A549 (cell line): ENCODE measurements at places on chromosomes 3 and 15. TPM values are rescaled to one million over a fixed set of nuclear protein-coding genes. Genes with fewer than 3 reads are reported as not detected.

FGD5 gene
- not detected in 3 replicates for polyA plus RNA-seq

DNA sequence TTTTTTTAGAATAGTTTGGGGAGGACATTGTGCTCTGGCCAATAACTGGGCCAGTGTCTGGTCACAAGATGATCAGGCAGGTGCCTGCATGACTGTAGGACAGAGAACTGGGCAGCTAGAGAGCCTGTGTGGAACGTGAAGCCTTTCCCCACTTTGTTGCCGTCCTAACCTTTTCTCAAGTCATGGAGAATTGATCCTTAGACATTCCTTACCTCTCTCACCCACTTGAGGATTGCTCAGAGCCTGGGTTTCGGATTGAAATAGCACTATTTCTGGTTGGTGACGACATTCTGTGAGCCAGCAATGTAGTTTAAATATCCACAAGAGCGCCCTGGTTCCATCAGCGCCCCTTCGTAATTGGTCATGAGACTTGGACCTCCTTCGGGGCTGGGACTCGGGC is 138.4 kb downstream of the IGF1R start:
- DNase-seq = no peak

- no peak for DNase-seq
These were observed 7.6 kb downstream of the SHF start for GRCh38 chr15:45180201-45180600.

DNA sequence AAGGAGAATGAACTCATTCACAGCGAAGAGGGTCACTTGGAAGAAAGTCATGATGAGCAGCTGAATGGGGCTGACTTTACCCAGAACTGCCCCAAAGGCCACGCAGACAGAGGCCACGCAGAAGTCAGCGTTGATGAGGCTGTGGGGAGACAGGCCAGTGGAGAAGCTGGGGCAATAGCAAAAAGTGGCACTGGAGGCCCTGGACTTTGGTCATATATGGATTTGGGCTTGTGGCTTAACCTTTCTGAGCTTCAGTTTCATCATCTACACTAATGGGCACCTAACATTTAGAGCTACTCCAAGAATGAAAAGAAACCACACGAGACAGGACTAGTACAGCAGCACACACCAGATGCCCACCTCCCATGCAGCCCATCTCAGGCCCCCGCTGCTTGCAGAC is 13.3 kb downstream of the RHCG start:
- no peak for DNase-seq

DNA sequence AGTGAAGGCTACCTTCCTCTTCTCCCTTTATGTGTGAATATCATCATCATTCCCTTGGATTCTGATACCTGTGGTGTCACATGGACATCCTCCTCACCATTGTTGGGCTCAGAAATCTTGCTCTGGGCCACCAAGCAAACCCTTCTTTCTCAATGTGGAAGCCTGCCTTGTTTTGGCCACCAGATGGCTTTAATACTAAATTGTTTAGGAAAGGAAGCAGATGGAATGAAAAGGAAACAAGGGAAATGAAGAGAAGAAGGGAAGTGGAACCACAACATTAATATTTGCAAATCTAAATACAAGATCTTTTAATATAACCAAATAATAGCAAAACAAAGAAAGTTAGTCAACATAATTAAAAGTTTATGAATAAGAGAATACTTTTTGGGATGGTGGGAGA is 14.0 kb downstream of the FAM227B start:
- DNase-seq = no peak

SERP1 gene
- 82.9 to 85.8 TPM (median 84.3 TPM) in 3 replicates for polyA plus RNA-seq

GRCh38 chr3:94299716-94300115 is 236.9 kb downstream of the NSUN3 start:
- DNase-seq = no peak

KCNAB1 gene
- not detected in 3 replicates for polyA plus RNA-seq

ERICH6 gene
- polyA plus RNA-seq = 0.12 to 0.18 TPM in 2 of 3 replicates, not detected in the other

GRCh38 chr15:48992096-48992495 is 28.4 kb upstream of the SHC4 start:
- DNase-seq = no peak

- no peak for DNase-seq
These were observed 11.9 kb downstream of the CPOX start for GRCh38 chr3:98581474-98581873.

SCAANT1 gene
- polyA plus RNA-seq = not detected in 3 replicates

SNX4 gene
- polyA plus RNA-seq = 17.7 to 21.7 TPM (median 19.8 TPM) in 3 replicates

DNA sequence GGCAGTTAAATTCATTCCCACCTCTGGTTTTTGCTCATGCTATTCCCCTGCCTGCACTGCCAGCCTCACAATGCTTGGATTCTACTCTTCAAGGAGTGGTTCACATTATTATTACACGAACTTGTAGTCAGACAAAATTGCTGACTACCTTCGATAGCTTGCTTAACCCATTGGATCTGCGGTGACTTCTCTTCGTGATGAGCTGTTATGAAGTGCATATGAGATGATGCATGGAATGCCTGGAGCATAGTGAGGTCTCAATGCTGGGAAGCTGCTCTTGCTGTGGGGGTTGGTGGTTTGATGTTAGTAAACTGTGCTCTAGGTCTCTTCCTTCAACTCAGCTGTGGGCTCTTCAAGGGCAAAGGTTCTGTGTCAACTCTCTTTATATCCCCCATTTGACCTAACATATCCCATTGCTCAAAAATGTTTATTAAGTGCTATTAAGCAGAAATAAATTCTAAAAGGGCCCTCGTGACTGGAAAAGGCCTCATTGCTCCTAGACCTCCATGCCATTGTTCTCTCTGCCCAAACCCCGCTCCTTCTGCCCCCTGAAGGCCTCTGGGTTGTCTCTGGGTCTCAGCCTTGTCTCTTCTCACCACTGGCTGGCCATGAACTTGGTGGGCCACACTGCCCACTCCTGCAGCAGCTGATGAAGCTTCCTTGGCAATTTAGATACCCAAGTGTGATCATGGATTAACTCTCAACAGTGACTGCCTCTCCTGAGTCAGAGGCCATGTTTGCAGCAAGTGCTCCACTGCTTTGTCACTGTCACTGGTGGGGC is 4.5 kb upstream of the SLCO2A1 start:
- DNase-seq = no peak

- no peak for DNase-seq
These were observed 193.3 kb upstream of the CTDSPL start for GRCh38 chr3:37668431-37668817.

DNA sequence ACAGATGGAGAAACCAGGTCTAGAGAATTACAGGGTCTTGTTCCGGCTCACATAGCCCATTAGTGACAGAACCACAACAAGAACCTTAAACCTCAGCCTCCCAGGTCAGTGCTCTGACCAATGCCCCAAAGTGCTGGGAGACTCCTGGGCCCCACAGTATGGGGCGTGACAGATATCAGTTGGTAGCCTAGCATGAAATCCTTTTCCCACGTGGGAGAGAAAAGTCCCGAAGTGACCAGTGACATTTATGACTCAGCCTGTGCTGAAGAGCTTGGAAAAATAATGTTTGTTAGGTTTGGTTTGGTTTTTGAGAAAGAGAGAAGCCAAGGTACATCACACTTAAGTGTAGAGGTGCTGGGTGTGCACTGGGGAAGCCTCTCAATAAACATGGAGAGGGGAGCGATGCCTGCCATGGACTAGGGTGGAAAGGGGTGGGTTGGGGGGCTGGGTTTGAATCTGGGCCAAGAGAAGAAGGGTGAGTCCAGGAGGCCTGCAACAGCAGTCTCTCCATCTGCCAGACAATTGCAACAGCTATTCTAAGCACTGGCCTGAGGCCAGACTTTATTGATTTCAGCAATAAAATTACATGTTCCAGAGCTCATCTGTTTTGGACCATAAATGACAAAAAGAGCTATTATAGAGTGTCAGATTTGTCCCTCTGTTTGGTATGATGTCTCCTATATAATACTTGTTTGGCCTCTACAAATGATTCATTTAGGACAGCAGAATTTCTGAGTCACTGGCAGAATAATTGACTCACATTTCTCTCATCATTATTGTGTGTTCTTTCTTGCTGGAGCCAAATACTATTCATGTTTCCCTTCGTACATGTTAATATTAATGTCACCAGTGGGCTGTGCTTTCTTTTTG is 43.4 kb downstream of the C2CD4A start:
- peak; percentile 42 for DNase-seq

UROC1 gene
- not detected in 3 replicates for polyA plus RNA-seq

DNA sequence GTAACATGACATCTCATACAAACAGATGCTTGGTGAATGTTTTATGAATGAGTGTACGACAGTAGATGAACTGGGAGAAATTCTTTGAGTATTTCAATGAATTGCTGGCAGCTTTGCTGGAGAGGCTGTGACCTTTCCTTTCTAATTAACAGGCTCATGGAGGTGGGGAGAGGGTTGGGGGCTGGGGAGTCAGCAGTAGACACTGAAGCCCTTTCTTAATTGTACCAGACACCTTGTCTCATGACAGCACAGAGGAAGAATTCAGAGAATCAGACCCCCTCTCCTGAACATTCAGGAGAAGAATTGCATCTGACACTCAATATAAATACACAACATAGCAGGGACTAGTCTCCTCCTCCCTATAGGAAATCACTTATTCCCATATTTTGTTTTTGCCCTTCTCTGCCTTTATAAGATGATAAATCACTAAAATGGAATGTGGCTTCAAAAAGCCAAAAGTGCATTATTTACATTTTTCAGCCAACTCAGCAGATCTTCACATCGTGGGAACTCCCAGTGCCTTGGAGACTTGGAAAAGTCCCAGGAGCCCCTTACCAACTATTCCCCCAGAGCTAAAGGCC is 66.2 kb upstream of the TPM1 start:
- DNase-seq = peak; percentile 40

GRCh38 chr15:30859091-30859874 is 44.4 kb upstream of the FAN1 start:
- DNase-seq = peak; percentile 41

ISL2 gene
- 2.6 to 3.8 TPM (median 3.2 TPM) in 3 replicates for polyA plus RNA-seq

- no peak for DNase-seq
These were observed 13.6 kb downstream of the PDZRN3 start for GRCh38 chr3:73611176-73611575.

- DNase-seq = no peak
These were observed 336.7 kb upstream of the ZNF717 start for GRCh38 chr3:76122007-76122406.

DNA sequence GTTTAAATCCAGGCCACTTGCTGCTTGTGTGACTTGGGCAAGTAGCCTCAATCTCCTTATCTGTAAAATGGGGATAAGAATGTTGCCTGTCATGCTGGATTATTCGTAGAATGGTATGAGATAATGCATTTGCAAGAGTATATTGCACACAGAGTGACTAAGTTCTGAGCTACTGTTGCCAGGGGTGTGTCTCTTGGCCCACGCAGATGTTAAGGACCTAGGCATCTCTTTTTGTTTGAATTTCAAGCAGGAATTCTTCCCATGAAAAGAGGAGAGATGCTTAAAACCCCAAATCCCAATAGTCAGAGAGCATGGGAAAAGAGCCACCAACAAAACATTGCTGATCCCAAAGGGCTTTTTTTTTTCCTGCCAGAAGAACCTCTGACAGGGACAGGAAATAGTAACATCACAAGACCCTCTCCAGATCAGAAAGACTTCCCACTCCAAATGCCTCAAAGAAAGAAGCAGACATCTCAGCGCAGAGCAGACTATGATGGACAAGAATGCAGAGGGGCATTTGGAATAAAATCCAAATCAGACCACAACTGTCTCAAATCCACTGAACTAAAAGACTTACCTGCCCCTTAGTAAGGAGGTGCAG is 90.5 kb downstream of the MRPL46 start:
- DNase-seq = no peak

THBS1 gene
- polyA plus RNA-seq = 54.4 to 63.5 TPM (median 54.9 TPM) in 3 replicates

GRCh38 chr3:195559723-195560409 is 16.7 kb upstream of the PPP1R2 start:
- no peak for DNase-seq

GOLGA6B gene
- not detected in 3 replicates for polyA plus RNA-seq

- DNase-seq = no peak
These were observed 108.9 kb upstream of the UBE2E1 start for GRCh38 chr3:23696842-23697241.

DNA sequence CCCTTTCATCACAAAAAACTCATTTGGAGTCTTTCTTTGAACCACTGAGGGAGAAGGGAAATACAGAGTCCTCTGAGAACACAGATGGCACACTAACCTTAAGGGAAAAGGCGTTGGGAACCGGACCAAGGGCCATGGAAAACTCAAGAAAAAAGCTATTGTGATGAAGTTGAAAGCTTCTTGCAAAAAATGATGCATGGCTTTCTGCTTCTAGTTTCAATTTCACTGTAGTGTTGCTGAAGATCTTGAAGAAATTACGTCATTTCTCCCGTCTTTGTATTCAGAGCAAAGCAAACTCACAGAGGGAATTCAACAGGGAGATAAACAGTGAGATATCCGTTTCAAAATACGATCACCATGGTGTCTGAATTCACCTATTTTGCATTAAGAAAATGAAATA is 642.3 kb upstream of the ADAMTS9 start:
- no peak for DNase-seq

DNA sequence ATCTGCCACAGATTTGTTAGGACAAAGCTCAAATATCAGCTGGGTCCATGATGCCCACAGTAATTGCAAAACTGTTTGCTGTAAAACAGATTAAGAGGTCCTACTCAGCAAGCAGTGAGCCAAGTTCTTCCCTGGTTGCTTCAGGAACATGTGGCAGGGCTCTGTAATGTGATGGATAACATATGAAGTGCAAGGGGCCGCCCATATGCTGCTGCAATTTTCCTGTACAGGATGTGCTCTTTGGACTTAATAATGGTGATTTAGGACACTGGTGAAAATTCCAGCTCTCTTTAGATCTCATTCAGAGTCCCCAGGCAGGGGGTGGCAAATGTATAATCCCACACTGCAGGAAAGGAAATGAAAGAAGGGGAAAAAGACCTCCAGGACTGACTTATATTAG is 289.4 kb downstream of the LSAMP start:
- DNase-seq = no peak

CAMP gene
- not detected in 3 replicates for polyA plus RNA-seq

DNA sequence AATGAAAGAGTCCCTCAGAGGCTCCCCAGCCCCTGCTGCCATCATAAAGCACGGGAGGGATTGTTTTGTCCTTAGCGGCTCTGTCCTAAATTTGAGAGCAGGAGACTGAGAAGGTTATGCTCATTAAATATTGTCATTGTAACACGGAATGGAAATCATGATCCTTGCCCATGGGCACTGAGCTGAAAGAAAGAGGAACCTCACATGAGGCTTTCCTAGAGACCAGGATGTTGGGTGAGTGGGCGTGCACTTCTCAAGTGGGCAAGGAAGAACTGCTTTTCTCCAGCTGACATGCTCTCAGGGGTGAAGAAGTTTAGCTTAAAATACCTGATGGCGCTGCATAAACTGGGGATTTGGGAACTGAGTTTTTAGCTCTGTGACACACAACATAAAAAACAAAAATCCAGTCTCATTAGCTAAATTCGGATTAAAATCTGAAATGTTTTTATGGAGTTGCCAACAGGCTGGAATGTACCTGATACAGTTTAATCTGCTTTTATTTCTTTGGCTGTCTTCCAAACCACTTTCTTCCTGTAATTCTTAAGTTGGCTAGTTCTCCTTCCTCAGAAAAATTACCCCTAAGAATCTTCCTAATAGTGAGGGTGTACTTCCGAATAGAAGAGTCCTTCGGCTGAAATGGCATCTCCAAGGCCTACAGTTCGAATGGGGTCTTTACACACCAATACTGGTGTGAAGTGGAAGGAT is 31.7 kb downstream of the ADPGK start:
- DNase-seq = no peak

DNA sequence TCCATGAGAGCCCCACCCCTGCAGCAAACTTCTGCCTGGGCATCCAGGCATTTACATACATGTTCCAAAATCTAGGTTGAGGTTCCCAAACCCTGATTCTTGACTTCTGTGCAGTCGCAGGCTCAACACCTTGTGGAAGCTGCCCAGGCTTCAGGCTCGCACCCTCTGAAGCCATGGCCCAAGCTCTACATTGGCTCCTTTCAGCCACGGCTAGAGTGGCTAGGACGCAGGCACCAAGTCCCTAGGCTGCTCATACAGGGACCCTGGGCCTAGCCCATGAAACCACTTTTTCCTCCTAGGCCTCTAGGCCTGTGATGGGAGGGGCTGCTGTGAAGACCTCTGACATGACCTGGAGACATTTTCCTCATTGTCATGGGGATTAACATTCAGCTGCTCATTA is 172.8 kb upstream of the SATB1 start:
- no peak for DNase-seq
